Activated CD8-positive, alpha-beta memory T cell treated with anti-CD3 and anti-CD28 coated beads for 1 hour (primary cell): ENCODE measurements at places on chromosomes 1 and 21.

DNA sequence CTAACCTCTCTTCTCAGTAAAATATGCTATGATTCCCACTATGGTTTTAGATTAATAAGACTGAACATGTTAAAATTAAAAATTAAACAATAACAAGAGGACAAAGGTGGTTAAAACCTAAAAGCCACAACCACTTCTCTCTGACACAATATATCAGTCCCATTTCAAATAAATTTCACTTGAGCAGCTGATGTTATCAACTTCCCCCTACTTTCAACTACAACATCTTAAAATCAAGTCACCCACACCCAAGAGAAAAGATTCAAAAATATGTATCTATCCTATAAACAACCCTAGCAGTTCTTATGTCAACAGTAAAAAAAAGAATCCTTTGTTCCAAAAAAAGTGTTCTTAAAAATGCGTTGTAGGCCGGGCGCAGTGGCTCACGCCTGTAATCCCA is 7.5 kb downstream of the PUM1 start:
- DNase-seq, result no peak

DNA sequence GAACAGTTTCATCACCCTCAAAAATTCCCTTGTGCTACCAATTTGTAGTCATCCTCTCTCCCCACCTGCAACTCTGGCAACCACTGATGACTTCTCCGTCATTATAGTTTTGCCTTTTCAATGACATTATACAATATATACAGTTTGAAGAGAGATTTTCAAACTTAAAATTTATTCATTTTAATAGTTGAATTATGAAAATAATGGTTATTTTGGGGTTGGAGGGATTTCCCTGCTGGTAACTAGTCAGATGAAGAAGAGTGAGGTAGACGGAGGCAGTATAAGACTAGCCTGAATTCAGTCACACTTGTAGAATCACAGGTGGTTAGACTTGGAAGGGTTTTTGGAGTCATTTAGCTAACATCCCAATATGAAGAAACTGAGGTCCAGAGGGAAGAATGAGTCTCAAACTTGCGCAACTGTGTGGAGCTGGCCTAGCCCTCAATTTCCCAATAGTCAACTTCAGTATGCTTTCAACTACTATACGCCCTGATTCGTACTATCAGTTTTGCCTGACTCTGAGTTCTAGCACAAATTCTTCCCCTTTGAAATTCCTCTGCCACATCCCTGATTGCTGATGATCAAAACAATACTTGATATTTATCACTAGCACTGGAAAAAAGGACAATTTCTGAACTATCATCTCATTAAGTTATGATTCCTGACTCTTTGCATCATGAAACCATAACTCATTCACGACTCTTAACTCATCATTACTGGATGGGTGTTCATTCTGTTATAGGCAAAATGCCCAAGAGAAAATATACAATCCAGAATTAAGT is 54.2 kb downstream of the VANGL2 start:
- no peak for DNase-seq

DNA sequence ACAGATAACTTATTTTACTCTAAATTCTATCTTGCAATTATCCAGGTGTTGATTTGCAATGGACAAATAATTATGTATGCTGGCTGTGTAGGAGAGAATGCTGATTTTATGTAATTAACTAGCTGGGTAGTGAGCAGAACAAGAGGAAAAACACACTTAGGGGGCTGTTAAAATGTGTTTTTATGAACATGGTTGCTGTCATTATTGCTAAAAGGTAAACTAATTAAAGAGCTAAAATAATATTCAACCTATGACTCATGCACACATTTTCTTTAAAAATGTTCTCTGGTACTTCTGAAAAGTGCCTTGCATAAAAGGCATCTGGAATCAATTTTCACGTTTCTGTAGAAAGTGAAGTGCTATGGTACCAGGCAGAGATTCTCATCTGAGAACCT is 192.8 kb upstream of the C8B start:
- DNase-seq, result no peak

DNA sequence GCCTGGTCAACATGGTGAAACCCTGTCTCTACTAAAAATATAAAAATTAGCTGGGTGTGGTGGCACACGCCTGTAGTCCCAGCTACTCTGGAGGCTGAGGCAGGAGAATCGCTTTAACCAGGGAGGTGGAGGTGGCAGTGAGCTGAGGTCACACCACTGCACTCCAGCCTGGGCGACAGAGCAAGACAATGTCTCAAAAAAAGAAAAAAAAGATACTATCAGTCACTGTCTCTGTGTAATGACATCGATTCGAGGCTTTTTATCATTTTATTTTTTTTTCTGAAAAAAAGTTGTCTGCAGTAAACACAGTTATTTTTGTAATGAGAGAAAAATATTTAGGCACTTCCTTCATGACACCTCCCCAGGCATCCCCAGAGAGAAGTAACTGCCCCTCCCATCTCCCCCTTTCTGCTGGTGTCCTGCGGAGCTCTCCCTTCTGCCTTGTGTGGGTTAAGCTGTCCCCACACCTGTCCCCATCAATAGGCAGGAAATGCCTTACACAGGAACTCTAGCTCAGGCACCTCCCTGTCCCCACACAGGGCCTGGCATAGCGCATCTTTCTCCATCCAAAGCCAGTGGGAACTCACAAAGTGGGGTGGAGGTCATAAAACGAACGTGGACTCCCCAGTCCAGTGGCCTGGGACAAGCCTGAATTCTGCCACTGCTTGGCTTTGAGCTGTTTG is 132.0 kb downstream of the SYF2 start:
- DNase-seq, result no peak

DNA sequence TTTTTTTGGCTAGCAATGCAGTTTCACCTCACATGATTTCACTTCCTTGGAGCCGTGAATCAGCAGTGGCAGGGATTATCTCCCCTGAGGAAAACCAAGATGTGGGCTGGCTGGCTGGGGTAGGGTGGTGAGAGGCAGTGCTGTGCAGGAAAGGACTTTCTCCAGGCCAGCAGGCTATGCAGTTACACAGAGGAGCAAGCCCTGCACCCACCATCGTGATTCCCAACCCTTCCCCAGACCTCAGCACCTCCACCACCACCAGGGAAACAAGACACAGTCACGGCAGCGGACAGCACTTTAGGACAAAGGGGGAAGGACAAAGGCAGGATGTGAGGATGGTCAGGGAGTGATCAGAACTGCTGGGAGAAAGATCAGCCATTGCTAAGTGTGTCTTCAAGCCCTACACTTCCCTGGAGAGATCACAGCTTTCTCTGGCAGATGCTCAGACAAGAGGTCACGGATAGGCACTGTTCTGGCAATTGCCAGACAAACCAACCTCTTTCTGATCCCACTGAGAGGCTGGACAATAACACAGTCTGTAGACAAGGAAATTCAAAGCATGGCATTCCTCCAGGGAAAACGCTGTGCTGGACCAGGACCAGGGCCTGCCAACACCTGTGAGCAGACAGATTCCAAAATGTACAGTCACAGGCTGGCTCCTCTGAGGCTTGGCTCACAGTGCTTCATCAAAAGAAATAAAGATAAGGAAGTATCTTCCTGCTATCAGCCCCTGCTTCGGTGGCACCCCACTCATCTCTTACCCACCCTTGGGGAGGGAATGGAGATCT is 509.4 kb downstream of the SMYD3 start:
- DNase-seq, result no peak

GRCh38 chr1:206998816-206999215 is 28.6 kb upstream of the FCAMR start:
- DNase-seq, result no peak

DNA sequence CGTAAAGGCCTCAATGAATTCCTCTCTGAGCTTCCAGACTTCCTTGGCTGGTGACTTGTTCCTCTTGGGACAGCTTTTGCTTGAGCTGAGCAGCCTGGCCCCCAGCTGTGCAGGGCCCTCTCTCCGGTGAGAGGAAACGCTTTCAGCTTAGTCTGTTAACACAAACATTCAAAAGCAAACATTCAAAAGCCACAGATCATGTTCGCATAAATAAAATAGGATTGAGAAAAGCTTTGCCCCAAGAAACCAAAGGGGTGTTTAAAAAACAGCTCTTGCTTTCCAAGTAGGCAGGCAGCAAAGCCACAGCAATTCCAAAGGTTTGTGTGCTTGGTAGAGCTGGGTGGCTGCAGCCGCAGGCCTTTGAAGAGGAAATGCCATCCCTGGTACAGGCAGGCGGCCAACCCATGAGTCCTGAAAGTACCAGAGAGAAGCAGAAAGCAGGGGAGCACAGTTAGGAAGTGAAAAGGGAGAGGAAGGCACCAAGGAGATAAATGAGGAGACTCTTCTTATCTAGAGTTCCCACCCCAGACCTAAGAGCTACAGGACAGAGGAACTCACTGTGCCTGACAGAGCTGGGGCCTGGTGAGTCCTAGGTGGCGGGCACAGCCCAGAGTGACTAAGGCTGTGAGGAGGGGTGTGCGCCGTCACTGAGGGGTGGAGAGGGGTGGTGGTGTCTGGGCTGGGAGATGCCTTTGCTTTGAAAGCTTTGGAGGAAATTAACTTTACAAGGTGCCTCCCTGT is 48.4 kb downstream of the CCN1 start:
- DNase-seq, result no peak

DNA sequence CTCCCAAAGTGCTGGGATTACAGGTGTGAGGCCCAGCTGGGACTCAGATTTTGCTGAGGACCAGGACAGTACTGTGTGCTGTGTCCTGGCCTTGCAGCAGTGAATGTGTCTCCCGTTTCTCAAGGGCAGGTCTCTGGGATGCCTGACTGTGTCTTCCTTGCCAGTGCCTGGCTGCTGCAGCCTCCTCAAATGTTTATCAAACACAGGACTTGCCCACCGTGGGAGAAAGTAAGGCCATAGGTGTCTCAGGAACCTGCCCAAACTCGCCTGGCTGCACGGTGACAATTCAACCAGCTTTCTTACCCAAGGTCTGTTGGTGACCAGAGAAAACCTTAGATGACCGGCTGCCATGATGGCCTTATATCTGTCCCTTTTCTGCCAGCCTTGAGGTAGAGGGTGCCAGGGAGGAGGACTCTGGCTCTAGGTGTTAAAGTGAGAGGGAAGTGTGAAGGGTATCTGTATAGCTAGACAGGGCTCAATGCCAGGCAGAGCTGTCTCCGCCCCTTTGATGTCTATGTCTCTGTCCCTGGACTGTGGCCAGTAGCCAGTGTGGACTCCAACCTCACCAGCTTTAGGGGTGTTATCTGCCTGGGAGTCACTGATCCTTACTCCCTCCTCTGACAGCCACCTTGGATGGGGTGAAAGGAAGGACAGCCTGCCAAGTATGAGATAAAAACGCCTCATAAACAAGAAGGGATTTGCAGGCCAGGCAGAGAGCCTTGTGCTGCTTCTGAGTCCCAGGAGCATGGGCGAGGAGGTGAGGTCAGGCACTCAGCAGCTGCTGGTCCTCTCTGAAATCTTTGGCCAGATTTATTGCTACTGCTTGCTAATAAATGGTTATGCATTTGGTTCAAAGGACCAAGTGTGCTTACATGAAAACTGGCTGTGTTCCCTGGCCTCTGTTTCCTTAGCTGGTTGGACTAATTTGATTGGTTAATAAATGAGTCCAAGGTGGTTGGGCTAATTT is 22.3 kb downstream of the IL6R start:
- DNase-seq, result no peak

GRCh38 chr1:11531943-11532342 is 53.0 kb downstream of the DISP3 start:
- DNase-seq, result no peak

GRCh38 chr1:13922466-13923110 is 222.6 kb downstream of the PRDM2 start:
- no peak for DNase-seq

- DNase-seq, result no peak
These were observed 23.9 kb downstream of the GNAT2 start for GRCh38 chr1:109595531-109595930.

DNA sequence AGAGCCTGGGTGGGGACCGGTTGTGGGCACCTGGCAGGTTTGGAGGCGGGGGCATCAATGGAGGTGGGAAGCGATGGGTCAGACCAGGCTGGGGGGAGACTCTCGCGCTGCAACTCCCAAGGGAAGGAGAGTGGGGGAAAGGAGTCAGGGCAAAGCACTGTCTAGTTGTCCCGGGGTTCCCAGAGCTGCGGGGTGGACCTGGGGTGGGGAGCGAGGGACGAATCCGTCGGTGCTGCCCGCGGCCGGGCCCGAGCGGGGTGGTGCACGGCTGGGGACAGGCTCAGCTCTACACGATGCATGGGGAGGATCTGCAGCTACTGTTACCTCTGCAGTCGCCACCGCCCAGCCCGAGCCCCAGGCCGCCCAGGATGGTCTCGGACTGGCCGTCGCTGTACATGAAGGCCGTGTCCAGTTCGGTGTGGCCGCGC is 427 bp downstream of the AKR7A2 start:
- DNase-seq, result no peak

- DNase-seq, result no peak
These were observed 7.3 kb downstream of the SYTL1 start for GRCh38 chr1:27348861-27349783.

DNA sequence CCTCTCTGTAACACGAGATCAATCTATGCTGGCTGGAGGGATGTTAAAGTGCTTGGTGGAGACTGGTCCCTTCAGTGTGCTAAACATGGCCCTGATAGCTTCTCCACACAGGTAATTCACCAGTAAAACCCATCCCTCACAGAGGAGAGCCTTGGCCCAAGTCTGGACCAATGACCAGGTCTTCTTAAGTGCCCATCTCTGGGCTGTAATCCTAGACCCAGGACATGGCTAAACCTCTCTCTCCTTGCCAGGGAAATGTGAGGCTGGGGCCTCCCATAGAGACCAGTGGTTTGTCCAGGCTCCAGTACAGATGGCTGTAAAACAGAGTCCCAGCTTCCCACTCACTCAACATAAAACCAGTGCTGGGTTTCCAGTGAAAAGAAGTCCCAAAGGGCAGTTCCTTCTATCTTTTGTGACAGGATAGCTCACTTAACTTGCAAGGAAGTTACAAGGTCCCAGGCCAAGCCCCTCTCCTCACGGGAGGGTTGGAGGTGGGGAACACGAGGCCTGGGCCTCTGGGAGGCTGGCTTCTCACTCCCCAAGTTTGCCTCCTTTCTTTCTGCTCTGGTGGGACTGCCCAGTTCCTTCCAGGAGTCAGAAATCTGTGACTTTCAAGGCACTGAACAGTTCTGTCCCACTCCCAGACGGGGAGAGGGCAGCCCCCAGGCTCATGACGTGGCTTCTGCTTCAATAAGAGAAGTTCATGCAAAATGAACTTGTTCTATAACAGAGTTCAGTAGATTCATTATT is 2.2 kb upstream of the KIF17 start:
- DNase-seq, result no peak

GRCh38 chr1:226882187-226882586 is 11.8 kb downstream of the PSEN2 start:
- no peak for DNase-seq

DNA sequence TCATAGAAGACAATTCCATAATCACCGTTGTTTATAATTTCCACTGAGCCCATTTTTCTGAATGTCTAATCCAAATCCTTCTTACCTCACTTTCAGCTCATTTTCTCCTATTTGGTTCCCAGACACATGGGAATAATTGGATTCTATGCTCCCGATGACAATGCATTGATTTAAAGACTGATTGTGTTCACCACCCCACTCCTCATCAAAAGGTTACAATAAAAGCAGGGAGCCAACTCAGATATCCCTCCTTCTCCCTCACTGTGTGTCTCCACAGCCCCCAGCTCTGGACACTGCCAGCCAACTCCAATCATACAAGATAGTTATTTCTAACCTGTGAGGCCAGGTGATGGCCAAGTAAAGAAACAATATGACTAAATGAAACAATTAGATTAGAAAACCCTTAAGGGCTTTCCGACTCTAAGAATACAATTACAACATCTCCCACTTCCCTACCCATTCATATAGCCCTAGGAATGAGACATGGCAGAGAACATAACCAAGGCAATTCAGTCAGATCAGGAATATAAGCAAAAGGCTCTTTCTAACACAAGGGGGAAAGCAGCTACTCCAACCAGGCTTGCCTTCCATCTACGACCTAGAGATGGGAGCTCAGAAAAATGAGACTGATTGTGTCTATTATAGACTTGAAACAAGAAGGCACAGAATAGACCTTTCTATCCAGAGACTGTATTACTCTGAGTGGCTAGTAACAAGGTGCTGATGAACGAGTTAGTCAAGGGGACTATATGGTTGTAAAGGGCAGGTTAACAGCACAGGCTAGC is 28.5 kb upstream of the CADM3 start:
- DNase-seq, result no peak
